ENCODE measurements at places on chromosomes 2 and 18.

DNA sequence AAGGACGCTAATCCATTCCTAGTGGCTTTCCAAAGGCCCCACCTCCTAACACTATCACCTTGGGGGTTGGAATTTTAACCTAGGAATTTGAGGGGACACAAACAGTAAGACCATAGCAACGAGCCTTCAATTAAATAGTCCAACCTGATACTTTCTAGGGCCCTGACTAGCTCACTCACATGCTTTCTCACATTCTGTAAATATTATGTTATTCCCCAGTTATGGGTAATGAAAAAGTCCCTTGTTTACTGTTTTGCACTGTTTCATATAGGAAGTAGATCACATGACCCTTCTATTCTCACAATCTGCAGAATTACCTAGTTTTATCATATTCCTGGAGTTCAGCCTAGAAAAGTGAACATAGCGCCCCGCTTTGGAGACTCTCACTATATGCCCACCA, 1212.1 kb upstream of the ACVR2A start:
- no peak for DNase-seq

DNA sequence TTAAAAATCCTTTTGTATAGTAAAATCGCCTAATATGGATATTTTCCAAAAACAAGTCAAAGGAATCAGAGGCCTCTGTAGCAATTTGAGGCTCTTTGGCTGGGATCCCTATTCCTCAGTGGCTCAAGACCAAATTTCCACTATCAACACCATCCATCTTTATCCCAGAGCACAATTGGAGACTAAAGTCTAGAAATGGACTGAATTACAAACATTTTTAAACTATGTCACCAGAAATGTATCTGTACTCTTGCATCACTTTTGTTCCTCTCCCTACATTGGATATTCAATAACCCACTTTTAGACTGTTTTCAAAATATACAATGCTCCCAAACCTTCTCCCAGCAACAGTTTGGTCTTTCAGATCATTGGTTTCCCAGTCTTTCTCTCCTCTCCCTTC, 140.4 kb upstream of the KLHL29 start:
- DNase-seq = no peak

GRCh38 chr2:51297488-51297887, 265.6 kb upstream of the NRXN1 start:
- no peak for DNase-seq

DNA sequence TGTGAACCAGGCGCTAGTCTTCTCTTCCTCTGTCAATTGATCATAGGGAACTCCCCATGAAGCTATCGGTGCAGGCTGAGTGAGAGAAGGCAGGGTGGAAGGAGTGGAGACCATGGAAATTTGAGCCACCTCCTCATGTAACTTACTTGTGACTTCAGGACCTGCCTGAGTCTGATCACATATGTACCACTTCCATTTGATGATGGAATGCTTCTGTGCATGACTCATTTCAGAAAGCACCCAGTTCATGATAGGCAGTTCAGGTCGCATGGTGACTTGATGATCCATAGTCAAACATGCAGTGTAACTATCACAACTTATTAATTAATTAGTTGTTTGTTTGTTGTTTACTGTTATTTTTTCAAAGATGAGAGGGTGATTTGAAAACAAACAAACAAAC, 1296.7 kb downstream of the SUCLG1 start:
- no peak for DNase-seq

GRCh38 chr2:48694149-48694548, 61.4 kb downstream of the LHCGR start:
- no peak for DNase-seq

DNA sequence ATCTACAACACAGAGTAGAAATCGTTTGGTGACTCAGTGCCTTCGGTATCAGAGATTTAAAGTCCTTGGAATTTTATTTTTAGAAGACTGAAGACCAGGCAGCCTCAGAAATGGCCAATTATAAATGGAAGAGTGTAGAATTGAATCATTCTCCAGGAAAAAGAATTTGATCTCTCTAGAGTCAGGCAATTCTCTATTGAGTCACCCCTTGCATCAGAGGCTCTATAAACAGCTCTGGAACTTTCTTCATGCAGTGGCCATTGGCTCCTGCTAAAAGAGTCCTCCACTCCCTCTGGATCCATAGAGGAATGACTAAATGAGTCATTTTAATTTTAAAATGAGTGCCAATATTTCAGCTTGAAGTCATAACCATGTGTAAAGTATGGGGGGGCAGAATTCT, 816.2 kb downstream of the TDRD15 start:
- DNase-seq = no peak

DNA sequence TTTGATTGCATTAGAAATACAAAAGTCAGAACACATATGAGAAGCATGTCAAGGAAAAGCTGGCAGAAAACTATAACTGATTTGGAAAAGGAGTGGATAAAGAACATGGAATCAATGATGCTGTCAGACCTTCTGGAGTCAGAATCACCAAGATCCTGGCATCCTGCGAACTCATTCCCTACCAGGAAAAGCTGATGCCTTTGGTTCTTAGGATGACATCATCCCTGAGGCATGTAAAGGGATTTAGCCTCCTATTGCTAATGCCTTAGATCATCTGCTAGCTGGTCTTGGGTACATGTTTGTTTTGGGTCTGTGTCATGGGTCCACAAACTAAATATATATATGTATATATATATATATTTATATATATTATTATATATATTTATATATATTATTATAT, 680.7 kb downstream of the EPHA4 start:
- DNase-seq = peak; percentile 91

- DNase-seq = no peak
These were observed 50.3 kb downstream of the DTNA start for GRCh38 chr18:34760444-34760843.

DNA sequence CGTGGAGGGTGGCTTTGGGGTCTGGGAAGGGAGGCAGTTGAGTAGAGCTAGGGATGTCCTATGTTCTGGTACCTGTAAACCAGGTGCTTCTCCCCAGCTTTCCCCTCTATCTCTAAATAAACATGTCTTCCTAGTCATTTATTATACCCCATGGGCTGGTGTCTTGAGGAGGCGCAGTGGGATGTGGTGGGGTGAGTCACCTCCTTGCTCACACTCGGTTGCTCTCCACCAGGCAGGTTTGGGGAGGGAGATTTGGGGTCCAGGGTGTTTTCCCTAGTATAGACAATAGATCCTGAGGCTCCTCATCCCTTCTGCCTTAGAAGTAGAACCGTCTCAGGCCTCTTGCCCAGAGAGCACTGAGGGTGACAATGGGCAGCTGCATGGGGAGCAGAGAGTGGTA, 5.1 kb downstream of the PSD4 start:
- DNase-seq = no peak

DNA sequence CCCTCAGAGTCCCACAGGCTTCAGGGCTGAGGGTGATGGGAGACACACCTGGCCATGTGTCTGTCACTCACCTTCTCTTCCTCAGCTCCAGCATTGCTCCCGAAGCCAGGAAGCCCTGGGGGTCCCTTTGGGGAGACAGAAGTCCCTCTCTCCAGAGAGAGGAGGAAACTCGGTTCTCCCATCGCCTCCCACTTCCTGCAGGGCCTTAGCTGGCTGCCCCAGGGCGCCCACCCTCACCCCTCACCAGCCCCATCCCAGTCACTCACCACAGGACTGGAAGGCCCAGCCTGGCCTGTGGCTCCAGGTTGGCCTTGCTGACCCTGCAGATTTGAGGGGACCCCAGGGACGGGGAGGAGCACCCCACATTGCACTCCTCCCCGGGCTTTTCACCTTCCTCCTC, 2.7 kb upstream of the RAB6D start:
- DNase-seq = no peak

GRCh38 chr2:1584691-1585485, 159.4 kb downstream of the PXDN start:
- no peak for DNase-seq

- DNase-seq = no peak
These were observed 85.3 kb downstream of the FHOD3 start for GRCh38 chr18:36382854-36383253.
